ENCODE measurements at places on chromosomes 3 and 15.

DNA sequence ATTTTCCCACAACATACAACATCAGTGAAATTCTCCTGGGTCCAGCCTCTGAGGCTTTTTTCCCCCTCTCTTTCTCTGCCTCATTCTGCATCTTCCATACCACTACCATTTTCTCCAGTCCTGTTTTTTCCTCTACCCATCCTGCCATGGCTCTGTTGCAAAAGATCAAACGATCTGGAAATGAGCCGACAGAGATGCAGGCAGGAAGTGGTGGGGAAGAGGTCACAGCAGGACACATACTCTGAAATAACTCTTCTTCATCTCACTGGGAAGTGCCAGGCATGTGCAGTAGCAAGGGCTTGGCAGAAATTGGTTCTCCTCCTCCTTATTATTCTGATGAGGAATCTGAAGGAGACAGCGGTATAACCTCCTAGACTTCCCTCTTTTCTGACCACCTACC lies 114.3 kb downstream of the CORO2B start:
- DNase-seq = no peak

- no peak for DNase-seq
Observed at GRCh38 chr3:182399978-182400737, 393.1 kb upstream of the ATP11B start.

DNA sequence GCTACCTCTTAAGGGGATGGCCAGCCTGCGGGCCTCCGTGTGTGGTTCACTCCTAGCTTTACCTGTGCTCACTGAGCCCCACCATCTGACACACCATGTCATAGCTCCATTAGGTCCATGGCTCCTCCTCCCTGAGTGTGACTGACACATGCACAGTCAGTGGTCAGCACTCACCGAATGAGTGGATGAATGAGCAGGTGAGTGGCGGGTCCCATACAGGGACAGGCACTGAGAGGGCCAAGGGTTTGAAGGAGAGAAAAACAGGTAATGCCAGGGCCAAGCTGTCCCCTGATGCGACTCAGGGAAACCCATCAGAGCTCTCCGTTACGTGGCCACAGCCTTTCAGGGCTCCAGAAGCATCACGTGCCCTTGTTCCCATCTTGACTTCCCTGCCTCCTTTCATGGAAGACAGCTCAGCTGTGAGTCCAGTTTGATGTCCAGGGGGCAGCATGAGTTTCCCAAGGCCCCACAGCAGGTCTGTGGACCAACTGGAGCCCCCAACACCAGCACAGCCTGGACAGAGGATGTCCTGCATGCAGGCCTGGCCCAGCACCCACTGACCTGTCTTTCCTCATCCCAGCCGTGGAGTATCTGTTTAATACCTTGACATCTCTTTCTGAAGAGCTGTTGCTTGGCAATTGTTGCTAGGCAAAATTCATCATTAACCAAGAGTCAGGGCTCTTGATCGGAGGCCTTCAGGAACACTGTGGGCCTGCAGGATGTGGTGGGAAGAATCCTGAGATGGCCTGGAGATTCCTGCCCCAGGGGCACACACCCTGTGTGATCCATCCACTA lies 84.4 kb downstream of the PLXNA1 start:
- no peak for DNase-seq

DNA sequence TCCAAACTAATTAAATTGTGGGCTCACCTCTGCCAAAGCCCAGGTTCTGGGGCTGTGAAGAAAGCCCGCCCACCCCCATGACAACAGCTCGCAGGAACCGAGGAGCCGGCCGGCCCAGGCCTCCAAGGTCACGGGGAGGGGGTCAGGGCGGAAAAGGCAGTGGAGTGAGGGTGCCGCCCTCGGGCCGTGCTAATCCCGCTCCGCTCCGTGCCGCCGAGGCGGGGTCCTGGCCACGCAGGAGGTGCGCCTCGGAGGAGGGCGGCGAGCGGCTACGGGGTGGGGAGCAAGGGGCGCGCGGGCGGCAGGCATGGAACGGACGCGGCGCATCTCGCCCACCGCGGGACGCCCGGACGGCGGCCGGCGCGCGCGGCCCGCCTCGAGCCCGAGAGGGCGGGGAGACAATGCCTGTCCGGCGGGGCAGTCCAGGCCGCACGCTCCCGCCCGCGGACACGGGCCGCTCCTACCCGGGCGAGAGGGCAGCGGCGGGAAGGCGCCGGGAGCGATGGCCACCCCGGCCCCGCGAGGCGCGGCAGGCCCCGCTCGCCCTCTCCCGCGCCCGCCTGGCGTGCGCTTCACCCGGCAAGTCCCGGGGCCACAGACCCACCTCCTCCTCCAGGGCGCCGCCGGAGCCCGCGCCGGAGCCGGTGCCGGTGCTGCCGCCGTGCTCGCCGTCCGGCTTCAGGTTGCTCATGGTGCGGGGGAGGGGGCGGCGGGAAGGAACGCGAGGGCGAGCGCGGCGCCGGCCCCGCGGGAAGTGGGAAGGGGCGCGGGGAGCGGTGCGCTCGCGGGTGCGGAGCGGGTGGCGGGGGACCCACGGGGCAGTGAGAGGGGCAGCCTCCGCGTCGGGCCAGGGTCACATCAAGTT lies 528 bp downstream of the RBPMS2 start:
- no peak for DNase-seq

DNA sequence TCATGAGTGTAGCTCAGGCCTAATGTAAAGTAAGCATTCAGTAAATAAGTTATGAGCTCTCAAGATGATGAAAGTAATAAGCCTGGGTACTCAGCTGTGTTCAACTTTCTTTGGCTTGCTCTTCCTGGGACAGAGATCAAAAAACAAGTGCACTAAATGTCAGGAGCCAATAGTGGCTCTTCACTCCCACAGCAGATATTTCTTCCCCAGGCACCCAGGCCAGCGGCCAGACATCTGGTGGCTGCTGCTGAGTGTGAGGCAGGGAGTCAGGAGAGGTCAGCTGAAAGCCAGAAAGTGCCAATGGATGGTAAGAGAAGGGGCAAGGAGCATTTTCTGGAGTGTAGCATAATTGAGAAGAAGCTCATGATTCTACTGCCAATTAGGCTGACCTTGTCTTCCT lies 18.2 kb upstream of the ITGA11 start:
- DNase-seq = no peak

DNA sequence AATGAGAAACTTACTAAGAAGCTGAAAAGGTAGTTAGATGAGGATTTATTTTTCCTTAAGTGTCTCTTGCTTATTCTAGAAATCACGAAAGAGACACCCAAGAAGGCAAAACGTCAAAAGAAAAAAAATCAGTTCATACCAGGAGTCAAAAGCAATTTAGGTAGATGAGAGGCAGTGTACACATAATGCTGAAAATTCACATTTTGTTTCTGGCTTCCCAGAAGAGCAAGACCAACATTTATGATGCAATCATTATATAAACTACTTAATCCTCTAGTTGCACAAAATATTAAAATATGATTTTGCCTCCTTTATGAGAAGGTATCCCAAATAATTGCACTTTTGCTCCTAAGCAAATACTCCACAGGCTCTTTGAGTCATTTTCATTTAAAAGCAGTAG lies 228.0 kb downstream of the FMN1 start:
- no peak for DNase-seq

- DNase-seq = no peak
Observed at GRCh38 chr15:57635300-57635909, 43.7 kb downstream of the MYZAP start.

DNA sequence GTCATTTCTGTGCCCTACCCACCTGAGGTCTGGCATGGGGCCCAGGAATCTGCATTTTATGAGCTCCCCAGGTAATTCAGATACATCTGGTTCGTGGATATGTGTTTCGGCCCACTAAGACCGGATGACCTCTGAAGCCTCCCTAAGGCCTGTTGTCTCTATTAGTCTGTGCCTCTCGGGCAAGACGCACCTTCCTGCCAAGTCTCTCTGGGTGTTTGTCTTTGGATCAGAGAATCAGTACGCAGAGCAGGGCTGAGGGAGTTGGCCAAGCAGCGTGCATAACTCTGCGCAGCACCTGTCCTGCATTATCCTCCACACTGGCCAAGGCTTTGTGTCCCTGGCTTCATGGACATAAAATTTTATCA lies 181.0 kb downstream of the THSD4 start:
- no peak for DNase-seq

- no peak for DNase-seq
Observed at GRCh38 chr15:48721061-48721810, 75.7 kb upstream of the FBN1 start.

GRCh38 chr3:154022606-154023005 lies 98.6 kb upstream of the ARHGEF26 start:
- DNase-seq = no peak

- no peak for DNase-seq
Observed at GRCh38 chr15:66239514-66239913, 14.0 kb downstream of the MEGF11 start.

DNA sequence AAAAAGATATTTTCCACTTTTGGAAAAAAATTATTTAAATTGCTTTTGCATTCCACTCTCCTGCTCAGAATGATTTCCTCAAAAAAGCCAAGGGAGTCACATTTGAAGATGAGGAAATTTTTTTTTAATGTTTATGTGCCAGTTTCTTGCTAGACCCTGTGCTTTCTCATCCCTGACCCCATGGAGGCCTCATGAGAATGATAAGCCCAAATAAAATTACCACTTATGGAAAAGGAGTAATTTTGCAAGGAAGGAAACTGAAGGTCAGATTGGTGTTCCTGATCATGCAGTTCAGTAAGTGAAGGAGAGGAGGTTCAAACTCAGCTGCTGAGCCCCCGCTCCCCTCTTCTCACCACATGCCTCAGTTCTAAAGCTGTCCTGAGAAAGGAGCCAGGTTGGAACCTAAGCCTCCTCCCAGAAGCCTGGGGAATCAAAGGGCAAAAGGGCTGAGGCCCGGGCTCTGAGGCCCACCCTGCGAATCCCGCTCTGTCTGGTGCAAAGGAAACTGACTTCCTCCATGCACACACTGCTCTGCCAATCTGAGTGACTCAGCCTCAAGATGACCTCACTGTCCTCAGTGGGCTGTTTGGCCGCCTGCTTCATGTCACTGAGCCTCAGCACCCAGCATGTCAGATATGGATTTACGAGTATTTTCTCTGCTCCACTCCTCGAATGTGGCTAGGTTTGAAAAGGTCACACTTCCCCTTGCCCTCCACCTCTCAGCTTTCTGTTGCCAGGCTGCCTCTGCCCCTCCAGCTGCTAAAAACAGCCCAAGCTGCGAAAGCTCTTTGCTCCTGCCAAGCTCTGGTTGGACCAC lies 56.9 kb upstream of the FLNB start:
- no peak for DNase-seq

- no peak for DNase-seq
Observed at GRCh38 chr3:52288674-52289073, 1.0 kb downstream of the GLYCTK start.

DNA sequence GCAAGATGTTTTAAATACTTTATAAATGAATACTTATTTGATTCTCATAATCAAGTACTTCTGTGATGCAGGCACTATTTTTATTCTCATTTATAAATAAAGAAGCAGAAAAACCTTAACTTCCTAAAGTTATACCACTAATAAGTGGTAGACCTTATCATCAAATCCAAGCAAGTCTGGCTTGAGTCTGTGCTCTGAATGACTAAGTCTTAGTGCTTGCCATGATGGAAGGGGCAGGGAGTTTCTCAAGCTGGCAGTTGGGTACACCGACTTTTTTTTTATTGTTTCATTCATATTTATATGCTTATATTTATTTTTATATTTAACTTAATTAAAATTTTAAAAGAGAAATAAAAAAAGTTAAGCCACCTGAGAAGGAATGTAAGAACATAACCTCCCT lies 23.6 kb downstream of the SLMAP start:
- no peak for DNase-seq

GRCh38 chr15:77742570-77742969 lies 109.9 kb upstream of the LINGO1 start:
- DNase-seq = no peak

GRCh38 chr15:78691851-78692421 lies 50.9 kb upstream of the CHRNB4 start:
- DNase-seq = no peak

- no peak for DNase-seq
Observed at GRCh38 chr3:151459358-151459757, 1.5 kb downstream of the IGSF10 start.

DNA sequence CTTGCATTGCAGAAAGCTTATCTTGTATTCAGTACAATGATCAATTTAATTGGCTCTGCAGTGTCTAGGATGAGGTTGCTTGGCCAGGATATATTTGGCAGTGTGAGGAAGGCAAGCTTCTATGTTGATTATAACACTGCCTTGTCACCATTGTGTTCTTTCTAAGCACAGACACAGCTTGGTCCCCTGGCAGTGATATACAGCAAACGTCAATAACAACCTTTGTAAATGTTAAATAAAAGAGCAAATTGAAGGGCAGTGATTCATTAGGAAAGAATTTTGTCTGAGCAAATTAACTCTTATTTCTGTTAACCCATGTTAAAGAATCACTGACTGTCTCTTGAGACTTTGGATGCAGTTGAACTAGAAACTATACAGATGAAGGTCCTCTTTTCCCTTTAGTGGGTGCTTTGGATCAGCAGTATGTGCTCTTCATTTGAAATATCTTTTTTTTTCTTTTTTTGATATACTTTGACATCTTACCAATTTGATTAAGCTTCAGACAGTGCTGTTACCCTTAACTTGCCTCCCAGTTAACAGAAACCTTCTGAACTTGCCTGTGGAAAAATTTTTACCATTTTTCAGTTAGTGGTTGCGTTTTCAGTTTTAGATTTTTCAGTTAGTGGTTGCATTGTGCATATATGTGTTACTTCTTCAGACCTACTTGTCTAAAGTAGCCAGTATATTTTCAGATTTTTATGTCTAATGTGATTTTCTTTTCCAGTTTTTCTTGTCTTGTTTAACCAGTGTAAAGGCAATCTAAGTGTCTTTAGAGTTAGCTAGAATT lies 199.8 kb downstream of the TCF12 start:
- no peak for DNase-seq

GRCh38 chr3:102457644-102458043 lies 22.8 kb downstream of the ZPLD1 start:
- DNase-seq = no peak

DNA sequence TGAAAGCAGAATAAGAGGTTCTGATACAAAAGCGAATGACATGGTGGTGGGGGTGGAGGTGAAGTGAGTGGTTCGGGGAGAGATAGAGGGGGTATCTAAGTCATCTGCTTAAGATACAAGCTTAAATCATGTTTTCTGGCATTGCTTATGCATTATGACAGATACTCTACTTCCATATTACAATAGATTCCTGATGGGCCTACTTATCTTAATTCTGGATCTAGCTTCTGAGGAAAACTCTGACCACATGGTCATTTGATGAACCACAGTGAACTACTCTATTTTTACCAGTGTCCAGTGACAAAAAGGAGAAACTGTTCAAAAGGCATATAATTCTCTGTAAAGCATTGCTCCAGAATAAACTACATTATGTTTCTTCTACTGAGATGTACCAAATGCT lies 673.7 kb upstream of the CCDC54 start:
- DNase-seq = no peak

GRCh38 chr3:72275331-72275751 lies 490.4 kb upstream of the PROK2 start:
- no peak for DNase-seq
